ENCODE measurements at places on chromosomes 2 and 18.
A peak's percentile ranks its signal among the peaks of the same experiment; 100 is the strongest.

DNA sequence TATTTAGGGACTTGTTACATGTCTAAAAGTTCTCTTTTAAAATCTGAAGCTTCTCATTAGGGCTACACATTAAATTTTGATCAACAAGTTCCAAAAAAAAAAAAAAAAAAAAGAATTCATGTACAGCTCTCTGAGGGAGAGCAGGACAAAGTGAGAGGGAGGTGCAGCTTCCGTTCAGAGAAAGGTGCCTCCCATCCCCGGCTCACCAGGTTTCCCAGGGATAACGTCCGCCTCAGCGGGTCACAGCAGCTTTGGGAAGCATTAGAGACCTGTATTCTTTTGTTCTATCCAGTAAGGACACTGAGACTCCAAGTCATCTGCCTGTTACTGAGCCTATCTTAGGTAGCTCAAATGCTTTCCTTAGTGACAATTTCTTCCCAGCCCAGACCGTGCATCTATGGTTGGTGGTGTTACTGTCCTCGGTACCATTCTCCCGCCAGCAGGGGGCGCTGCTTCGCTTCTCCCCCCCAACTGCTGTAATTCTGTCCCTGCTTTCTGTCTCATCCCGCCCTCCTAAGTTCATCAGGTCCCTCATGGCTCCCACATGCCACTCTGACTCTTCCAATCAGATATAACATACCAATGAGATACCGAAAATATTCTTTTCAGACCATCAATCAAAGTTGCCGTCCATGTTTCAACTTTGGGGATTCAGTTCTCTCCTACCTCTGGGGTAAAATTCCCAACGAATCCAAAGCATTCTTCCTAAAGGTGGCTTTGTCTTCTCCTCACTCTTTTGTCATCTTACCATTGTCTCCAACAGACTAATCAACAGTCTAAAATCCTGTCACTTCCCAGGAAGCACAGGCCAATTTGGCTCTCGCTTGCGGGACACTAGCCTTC, 466.5 kb downstream of the METTL4 start:
- no peak for DNase-seq

DNA sequence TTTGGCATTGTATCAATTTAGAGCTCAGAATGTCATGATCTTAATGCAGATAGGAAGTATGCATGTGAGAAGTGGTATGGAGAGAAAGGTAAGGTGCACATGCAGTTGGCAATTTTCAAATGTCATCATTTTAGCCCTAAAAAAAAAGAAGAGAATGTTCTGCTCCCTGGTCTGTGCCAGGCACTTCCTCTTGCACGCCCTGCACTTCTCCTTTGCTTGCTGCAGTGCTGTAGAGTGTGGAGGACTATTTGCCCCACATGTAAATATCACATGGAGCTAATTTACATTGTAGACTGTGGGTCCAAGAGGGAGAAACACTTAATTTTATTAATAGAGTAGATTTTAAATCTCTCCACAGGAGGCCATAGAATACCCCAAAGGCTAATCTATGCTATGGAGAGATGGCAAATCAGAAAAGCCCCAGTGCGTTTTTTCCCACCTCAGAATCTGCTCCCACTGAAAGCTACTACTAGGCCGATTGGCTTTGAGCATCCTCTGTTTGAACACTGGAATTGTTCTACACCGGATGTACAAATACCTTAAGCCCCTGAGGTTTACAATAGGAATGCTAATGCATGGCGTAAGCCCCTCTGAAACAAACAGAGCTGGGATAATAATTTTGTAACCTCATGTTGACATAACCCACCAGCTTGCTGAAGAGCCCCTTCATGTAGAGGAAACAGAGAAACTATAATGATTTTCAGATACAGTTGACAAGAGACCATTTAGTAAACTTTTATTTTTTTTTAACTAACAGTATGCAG, 137.2 kb upstream of the KLHL14 start:
- no peak for DNase-seq

- DNase-seq, result peak; percentile 19
These were observed at the start of gene PSMA8 for GRCh38 chr18:26133652-26134051. PSMA8 (plus strand) TSS chr18:26133869; CDS start chr18:26133966, 97 bp downstream.

DNA sequence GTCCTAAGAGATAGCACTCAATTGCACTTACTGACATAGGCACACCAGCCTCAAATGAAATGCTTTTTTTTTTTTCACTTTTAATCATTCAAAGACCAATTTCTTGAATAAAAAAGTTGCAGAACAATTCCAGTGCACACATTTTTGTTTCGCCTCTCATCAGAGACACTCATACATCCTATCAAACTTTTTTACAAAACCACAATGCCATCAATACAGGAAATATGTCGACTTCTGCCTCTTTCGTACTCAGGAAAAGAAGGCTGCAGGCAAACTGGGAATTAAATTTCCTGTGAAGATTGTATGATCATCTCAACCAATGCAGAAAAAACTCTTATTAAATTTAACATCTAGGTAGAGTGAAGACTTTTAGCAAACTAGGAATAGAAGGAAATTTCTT, 112.4 kb downstream of the DNER start:
- no peak for DNase-seq

DNA sequence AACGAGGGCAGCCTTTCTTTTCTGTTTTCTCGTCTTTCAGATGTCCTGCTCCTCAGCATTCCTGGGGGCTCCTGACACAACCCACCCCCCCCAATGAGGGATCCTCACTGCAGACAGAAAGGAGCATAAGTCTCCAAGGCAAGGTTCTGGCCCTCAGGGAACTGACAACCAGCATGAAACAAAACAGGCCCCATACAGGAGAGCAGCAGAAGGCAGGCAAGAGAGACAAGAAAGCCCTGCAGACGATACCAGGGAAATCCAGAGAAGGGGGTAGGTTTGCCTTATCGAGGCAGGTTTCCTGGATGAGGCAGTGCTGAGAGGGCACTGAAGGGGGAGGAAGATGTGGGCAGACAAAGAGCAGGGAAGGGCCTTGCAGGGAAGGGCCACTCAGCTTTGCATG, 103.9 kb upstream of the EPAS1 start:
- no peak for DNase-seq

- no peak for DNase-seq
These were observed 239.3 kb downstream of the FBXO15 start for GRCh38 chr18:73908323-73908722.

- DNase-seq, result no peak
These were observed 41.4 kb downstream of the OXER1 start for GRCh38 chr2:42722320-42723190.

GRCh38 chr2:176126929-176127773, 2.4 kb upstream of the HOXD8 start:
- DNase-seq, result peak; percentile 31

DNA sequence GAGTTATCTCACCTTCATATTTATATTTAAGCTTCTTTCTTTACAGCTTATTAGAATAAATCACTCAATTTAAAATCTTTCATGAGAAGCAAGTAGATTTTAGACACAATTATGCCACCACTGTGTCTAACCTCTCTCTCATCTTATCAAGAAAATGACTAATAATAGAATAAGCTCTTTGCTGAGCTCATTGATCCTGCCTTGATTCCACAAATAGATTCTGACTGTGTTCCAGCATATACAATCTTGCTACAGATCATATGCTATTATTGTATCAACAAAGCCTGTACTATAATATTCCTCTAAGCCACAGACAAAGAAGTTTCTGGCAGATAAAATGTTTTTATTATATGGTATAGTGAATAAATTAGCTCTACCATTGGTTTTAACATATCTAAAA, 168.7 kb upstream of the GULP1 start:
- DNase-seq, result no peak

DNA sequence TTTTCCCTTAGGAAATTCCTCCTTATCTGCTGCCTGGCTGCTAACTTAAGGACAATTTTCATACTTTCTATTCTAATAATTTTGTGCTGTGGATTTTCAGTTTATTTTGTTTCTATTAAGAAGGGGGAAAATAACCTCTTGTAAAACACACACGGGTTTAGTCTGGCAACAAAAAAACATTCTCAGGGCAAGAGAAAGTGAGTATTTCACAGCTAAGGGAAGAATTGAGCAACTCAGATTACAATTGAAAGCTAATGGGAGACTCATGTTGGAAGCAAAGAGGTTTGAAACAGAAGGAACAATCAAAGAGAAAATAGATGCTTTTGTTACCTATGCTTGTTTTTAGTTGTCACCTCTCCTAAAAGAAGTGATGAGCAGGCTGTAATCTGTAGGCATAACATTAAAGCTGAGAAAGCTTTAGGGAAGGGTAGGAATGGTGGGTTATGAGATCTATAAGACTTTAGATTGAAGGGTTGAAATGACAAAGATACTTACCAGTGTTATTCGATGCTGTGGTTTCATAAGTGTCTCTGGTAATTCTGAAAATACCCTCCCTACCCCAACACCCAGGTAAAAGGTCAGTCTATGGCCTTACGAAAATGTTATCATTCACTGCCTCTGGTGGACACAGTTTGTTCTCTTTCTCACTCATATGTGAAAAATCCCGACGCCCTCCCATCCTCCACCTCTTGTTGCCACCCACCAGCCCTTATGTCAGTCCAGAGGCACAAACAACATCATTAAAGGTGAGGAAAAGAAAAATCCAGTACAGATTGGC, 510.9 kb downstream of the TXNL1 start:
- DNase-seq, result no peak

DNA sequence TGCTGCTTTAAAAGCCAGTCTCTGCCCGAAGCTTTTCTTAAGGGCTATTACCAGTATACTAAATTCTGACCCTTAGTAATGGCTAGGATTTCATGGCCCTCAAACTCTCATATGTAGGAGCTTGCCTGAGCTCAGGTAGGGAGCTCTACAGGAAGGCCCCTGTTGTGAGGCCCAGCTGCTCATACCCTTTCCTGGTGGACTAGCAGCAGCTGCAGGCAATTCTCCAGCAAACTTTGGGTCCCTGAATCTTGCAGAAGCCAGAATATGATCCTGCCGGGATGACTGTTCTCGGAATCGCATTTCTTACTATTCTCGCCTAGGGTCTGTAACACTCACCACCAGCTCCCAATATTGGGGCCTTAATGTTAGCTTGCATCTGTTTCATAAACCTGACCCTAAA, 106.4 kb upstream of the SERTAD2 start:
- no peak for DNase-seq

GRCh38 chr2:120654381-120655134, 81.1 kb upstream of the GLI2 start:
- no peak for DNase-seq

DNA sequence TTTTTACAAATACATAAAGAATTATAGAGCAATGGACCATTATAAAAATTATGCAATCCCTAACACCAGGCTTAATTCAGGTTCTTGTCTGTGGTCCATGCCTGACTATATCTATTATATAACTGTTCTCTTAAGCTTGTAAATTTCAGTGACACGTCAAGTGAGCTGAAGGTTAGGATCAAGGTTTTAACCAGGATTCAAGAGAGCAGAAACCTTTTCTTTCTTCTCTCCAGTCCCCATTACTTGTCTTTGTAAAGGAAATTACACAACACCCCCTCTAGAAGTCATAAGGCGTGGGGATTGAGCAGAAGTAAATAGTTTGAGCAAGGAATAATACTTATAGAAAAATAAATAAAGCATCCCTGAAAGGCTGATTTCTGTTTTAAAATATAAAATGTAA, 122.0 kb downstream of the ZNF521 start:
- no peak for DNase-seq

DNA sequence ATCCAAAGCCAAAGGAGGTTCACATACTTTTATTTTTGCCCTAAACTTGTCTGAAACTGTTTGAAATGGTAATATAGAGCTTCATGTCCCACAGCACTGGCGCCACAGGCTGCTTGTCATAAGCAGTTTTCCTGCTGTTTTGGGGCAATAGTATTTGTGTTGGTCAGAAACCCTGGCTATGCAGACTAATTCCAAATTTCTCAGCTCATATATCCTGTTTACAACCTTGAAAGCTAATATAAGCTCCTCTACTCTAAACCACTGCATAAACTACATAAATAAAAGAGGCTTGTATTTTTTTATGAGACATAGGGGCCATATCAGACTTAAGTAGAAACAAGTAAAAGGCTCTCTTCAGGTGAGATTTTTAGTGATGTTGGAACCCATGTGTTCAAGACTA, 736.8 kb upstream of the ID2 start:
- DNase-seq, result no peak

GRCh38 chr2:118148809-118149208, 60.5 kb downstream of the INSIG2 start:
- DNase-seq, result no peak

- no peak for DNase-seq
These were observed 37.9 kb downstream of the EHD3 start for GRCh38 chr2:31271851-31272267.

DNA sequence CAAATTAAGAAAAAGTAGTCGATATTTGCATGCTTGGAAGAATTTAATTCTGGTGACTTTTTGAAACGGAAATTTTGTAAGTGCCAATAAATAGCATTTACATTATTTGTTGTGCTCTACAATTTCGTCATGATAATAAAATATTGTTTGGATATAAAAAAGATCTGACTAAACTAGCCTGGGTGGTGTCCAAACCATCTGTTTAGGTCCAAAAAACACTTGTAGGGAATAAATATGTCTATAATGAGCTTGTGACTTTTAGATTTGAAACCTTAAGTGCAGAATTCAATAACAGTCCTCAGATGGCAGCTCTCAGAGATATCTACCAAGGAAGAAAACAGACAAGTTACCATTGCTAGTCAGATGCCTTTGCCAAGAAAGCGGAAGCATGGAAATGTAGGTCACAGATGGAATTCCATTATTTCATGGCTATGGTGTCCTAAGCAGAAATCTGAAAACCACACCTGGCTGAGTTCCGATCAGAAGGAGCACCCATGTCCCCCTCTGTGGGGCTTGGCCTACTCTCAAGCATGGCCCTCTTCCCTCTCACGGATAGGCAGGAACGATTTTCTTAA, 731.1 kb downstream of the RNF144A start:
- no peak for DNase-seq

GRCh38 chr2:46350029-46350689, 53.0 kb downstream of the EPAS1 start:
- no peak for DNase-seq

DNA sequence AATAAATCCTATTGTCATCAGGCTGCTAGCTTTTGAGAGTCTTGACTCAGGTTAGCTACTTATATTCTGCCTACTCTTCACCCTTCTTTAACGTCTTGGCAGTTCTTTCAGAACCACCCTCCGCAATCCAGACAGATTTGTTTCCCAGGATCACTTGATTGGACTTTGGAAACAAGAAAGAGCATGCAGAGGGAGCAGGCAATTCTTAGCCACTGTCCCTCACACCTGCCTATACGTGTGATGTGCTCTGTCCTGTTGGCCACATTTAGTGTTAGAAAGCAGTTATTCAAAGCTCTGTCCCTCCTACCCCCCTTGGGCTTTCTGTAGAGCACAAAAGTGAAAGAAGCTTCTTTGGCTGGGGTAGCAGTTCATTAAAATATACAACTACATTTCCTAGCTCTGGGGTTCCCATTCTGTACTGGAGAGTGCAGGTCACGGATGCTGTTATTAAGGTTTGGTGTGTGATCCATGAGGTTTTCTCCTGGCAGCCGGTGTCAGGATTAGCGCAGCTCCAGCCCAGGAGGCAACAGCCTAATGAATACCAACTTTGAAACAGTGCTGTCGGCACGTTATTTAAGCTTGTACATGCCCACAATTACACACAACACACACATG, 6.3 kb downstream of the FZD5 start:
- DNase-seq, result no peak

DNA sequence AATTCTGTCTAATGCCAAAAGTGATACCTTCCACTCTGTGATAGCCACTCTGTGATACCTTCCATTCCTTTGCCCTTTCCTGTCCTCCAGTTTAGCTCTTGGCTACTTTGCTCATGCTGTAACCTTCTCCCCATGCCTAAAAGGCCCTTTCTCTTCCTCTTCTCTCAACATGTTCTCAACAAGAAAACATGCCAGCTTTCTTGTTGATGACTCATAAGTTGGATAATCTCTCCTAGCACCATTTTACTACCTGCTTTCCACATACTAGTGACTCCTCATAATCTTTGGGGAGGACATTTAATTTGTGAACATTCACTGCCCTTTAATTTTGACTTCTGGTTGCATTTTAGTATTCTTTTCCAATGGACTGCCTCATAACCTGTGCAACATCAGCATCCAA, 55.9 kb upstream of the NT5C1B start:
- DNase-seq, result no peak
